Upper lobe of left lung (tissue), 6 donors: ENCODE measurements at places on chromosomes 13 and 19. TPM values are rescaled to one million over a fixed set of nuclear protein-coding genes. Genes with fewer than 3 reads are reported as not detected.

The C1QTNF9 gene
- total RNA-seq = not detected

The C1QTNF9B gene
- total RNA-seq = not detected

The ZNF808 gene
- total RNA-seq = 27.0 TPM

The ZNF792 gene
- 12.9 TPM for total RNA-seq

DNA sequence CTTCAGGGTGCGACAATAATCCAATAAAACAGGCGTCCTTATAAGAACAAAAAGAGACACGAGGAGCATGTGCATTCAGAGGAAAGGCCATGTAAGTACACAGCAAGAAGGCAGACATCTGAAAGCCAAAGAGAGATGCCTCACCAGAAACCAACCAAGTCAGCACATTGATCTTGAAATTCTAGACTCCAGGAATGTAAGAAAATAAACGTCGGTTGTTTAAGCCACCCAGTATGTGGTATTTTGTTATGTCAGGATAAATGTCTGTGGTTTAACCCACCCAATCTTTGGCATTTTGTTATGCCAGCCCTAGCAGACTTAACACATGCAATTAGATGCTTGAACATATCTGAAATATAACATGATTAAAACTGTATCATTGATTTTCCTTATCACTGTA, 452.0 kb downstream of the SLITRK6 start:
- no peak for DNase-seq

DNA sequence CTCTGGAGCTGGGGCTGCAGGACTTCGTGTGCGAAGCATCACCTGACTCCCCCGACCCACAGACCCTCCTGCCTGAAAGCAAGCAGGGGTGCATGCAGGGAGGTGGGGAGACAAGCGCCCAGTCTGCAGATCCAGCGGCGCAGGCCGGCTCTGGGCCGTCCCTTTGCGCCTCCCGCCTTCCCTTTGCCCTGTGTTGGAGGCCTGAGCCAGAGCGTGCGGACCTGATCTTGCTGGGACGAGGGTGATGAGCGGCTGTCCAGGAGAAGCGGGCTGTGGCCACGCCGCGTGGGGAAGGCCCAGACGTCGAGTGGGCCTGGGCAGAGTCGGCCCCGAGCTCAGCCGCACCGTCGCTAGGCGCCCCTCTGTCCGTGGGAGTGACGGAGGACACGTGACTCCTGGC, 5.3 kb upstream of the GRTP1 start:
- DNase-seq = peak; percentile 70

DNA sequence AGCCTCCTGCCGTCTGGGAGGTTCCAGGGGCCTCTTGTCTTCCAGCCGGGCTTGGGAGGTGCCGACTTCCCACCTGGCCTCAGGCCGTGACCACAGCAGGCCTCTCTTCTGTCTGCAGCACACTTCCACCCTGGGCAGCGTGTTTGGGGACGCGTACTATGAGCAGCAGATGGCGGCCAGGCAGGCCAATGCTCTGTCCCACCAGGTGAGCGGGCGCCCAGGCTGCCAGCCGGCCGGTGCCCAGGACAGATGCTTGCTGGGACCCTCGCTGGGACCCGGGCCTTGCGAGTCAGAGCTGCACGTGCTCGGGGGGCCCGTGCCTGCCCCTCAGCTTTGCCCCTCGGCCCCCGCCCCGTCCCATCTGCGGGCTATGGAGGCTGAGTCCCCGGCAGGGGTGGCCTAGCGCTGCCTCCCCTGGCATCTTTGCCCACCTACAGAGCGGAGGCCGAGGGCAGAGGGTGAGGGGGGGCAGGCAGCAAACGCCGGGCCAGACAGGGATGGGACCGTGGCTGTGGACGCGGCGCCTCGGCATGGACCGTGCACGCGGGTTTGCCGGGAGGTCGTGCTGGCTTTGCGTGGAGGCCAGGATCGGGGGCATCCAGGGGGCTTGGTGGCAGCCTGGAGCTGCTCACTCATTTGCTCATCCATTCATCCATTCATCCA, 16.2 kb downstream of the COMP start:
- DNase-seq = peak; percentile 82

GRCh38 chr19:44050740-44051649, 841 bp upstream of the ZNF223 start:
- DNase-seq = peak; percentile 31

DNA sequence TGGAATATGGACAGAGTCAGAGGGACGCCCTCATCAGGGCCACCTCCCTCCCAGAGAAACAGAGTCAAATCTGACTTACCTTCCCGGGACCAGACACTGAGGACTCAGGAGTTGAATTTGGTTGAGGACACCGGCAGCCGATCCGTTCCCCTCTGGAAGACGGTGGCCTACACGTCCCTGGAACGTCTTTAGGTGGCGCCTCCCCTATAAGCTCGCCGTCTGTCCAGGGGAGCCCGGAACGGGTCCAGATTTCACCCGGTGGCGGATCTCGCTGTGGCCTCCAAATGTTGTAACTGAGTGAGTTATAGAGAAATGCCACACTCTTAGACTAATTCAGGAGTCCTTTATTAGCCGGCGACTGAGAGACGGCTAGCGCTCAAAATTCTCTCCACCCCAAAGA, 9.0 kb downstream of the TNFSF14 start:
- DNase-seq = no peak

DNA sequence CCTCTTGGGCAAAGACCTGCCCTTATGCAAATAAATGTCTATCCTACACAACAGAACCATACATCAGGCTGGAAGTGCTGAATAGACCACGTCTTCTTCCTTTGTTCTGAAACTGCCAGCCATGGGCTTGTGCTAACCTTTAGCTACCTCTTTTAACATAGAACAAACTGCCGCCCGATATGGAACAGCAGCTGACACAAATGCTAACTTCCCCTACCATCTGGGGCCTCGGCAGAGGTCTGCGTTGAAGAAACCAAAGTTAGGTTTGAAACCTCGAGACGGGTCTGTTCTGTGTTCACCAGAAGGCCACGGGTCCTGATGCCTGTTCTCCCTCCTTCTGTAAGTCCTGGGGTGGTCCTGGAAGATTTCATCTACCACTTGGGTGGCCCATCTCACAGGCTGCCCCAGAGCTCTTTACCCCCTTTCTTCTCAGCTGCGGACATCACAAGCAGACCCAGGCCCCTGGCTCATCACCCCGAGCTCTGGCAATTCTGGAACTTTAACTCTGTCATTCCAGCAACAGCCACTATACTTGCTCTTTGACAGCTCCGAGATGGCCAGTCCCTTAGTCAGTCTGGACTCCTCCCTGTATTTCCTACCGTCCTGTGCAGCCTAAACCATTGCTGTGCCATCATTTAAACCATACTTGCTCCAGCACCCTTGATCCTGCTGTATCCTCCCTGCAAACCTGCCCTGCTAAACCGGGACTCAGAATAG, 146.7 kb downstream of the USP12 start:
- no peak for DNase-seq

GRCh38 chr13:76213423-76213904, 577.3 kb downstream of the LMO7 start:
- no peak for DNase-seq

DNA sequence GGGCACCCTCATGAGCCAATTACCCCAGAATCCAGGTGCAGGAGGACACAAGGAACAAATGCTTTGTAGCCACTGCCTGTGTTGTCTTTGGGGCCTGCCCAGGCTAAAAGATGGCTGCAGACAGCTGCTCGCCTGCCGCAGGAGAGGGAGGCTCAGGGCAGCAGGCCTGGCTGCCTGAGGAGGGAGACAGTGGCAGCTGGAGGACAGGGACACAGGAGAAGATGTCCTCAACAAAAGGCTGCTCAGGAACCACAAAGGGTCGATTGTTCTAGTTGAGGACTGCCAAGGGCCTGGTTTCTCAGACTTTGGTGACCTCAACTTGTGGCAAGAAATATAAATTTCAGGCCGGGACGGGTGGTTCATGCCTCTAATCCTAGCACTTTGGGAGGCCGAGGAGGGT, 7.6 kb downstream of the SIRT2 start:
- no peak for DNase-seq
